Transverse colon (tissue), 4 donors: ENCODE measurements at places on chromosomes 12 and 14.

DNA sequence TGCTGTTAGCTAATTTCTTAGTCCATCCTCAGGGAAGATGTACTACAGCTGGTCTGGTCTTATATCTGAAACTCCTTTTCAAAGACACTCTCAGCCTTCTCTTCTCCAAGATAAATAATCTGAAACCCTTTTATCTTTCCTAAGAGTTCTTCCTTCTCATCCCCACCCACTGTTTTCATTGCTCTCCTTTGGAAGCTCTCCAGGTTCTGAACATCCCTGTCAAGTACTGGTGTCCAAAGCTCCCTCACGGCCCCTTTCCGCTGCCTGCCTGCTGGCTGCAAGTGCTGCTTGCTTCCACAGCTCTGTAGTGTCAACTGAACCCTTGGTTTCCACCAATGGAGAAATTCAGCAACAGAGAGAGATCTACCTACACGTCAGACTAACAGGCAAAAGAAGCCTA lies 6.6 kb upstream of the SLC6A13 start:
- peaks cover 33% of the 10 kb centered on the region for H3K27me3 ChIP-seq
- no peaks in the 10 kb centered on the region for H3K36me3 ChIP-seq
- H3K27ac ChIP-seq = no peak overlapping the region
- no peak for DNase-seq
- no peak overlapping the region for H3K4me3 ChIP-seq

- peaks cover 33% of the 10 kb centered on the region for H3K27me3 ChIP-seq
- H3K4me1 ChIP-seq = no peaks in the 10 kb centered on the region
- DNase-seq = no peak
- no peak overlapping the region for H3K4me3 ChIP-seq
- no peak overlapping the region for H3K27ac ChIP-seq
These were observed 21.2 kb upstream of the FOXJ2 start for GRCh38 chr12:8011331-8011730.

GRCh38 chr14:99716850-99717681 lies 33.0 kb downstream of the CYP46A1 start:
- no peak overlapping the region for H3K27ac ChIP-seq
- H3K4me3 ChIP-seq = no peak overlapping the region
- no peaks in the 10 kb centered on the region for H3K27me3 ChIP-seq
- no peaks in the 10 kb centered on the region for H3K4me1 ChIP-seq
- no peak for DNase-seq

DNA sequence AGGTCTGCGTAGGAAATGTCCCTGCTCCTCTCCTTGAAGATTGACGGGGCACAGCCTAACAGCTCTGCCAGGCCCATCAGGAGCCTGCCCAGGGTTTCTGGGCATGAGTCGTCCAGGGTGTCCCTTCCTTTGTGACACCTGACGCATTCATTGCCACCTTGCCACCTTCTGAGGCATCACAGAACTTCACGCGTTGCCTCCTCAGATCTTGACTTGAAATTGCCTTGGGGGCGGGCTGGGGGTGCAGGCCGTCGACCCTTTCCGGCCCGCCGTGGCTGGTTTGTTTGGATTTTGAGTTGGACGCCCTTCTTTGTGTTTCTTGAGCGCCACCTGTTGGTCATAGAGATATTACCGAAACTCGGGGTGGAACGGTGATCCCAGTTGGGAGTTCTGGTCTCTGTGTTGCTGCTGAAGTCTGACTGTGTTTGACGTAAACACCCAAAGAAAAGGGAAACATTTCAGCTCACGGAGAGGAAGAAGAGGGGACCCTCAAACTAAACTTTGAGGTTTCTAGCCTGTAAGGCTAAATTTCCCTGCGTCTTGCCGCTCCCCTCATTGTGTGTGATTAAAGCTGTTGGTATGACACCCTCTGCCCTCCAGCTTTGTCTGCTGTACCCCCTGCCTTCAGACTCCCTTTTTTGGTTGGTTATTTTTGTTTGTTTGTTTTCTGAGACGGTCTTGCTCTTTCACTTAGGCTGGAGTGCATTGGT lies 44.6 kb downstream of the MLXIP start:
- no peaks in the 10 kb centered on the region for H3K27me3 ChIP-seq
- peaks cover 73% of the 10 kb centered on the region for H3K4me1 ChIP-seq
- DNase-seq = peak; percentile 83
- peak overlapping the region; percentile 74 for H3K27ac ChIP-seq
- no peaks in the 10 kb centered on the region for H3K36me3 ChIP-seq

DNA sequence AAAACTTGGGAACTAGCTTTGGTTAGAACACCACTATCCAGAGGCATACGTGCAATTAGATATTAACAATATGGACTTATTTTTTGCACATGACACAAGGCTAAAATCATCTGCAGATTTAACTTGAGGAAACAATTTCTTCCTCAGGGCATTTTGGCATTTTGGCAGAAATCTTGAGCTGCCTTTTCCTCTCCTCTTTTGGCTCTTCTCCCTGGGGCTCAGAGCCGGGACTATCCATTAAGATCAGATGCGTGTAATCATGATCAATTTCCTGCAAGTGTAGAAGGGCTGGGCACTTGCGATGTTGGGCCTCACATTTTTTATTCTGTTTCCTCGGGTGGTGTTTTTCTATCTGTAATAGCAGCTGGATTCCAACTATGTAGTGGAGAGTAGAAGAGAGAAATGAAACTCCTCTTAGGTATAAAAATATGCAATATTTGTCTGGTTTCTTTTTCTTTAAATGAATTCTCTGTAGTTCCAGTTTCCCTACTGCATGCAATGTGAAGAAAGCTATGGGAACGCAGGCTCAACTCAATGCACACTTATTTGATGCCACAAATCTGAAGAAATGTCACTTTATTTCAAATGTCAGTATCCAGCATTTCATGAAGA lies 1010.8 kb downstream of the FLRT2 start:
- DNase-seq = no peak
- no peaks in the 10 kb centered on the region for H3K27me3 ChIP-seq
- no peaks in the 10 kb centered on the region for H3K4me1 ChIP-seq
- no peak overlapping the region for H3K27ac ChIP-seq
- no peaks in the 10 kb centered on the region for H3K36me3 ChIP-seq

DNA sequence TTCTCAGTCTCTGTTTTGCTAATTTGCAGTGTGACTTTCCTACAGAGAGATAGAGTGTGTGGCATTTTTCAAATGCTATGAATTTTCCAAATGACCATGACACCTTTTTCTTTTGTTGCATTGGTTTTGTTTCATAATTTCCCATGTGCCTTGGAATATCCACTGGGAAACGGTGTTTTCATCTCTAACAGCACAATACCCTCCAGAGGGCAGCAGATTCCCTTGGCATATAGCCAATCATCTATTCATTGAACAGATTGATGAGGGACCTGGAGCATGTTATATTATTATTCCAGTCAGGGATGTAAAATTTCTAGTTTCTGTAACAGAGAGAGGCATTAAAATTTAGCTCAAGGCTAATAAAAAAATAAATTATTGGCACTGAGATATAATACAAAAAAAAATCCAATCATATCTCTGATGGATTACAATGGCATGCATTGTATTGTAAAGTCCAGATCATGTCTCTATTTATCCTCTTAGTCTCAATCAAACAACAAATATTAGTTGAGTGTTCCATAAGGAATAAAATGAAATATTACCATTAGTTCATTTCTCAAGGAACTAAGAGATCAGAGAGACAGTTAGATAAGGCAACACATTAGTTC lies 29.6 kb upstream of the NTN4 start:
- DNase-seq = peak; percentile 41
- no peaks in the 10 kb centered on the region for H3K36me3 ChIP-seq
- no peak overlapping the region for H3K27ac ChIP-seq
- H3K4me3 ChIP-seq = no peak overlapping the region
- peaks cover 3% of the 10 kb centered on the region for H3K4me1 ChIP-seq

DNA sequence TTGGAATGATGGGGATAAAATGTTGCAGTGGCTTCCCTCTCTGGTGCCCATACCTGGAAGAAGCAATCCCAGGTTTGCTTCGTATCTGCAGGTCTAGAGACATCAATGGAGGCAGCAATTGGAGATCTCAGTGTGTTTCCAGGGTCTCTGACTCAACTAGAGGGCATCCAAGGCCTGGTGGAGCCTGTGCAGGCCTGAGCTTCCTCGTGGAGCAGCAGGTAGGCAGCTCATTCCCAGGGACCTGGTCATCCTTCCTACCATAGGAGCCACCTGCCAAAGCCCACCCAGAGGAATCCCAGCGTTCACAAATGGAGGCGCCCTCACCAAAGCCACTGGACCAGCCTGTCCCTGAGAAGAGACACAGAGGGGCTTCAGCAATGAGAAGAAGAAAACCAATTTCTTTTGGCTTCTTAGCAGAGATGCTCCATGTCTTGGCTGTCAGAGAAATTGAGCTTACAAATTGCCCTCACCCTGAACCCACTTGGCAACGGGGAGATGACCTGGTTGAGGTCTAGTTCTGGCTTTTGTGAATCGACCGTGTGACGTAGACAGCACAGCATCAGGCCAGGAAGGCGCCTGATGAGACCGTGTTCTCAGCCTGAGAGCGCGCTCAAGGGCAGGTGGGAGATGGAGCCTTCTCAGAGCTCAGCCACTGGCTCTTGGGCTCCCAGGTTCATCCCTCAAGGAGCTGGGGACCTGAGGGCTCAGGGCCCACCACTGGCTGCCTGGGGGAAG lies 283.6 kb downstream of the DPF3 start:
- no peaks in the 10 kb centered on the region for H3K27me3 ChIP-seq
- no peak overlapping the region for H3K27ac ChIP-seq
- no peaks in the 10 kb centered on the region for H3K4me1 ChIP-seq
- no peak overlapping the region for H3K4me3 ChIP-seq
- no peak for DNase-seq
- no peaks in the 10 kb centered on the region for H3K36me3 ChIP-seq

GRCh38 chr12:21526053-21526452 lies at the start of gene SPX:
SPX (plus strand) TSS chr12:21526296; CDS start chr12:21526473, 177 bp downstream.
- peak within 1 kb of the TSS; percentile 44 for H3K4me3 ChIP-seq
- H3K27ac ChIP-seq = no peak within 1 kb of the TSS
- no peak for DNase-seq
- H3K36me3 ChIP-seq = no peaks in the 10 kb centered on the region

DNA sequence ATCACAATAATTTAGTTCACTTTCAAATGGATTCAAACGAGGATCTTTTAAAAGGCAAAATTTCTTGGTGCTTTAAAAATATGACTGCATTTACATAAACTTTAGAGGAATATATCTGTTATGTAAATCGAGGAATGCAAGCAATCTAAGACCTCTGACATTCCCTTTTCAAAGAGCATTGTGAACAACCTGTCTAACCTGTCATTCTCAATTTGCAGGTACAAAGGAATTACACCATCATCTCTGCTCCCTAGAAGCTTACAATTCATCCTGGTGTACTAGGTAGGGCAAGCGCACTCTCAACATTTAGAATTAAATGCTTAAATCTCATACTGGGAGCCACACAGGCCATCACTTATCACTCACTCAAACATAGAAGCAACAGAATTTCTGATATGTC lies 35.6 kb downstream of the BMP4 start:
- H3K27ac ChIP-seq = no peak overlapping the region
- H3K27me3 ChIP-seq = no peaks in the 10 kb centered on the region
- H3K4me3 ChIP-seq = no peak overlapping the region
- H3K4me1 ChIP-seq = no peaks in the 10 kb centered on the region
- no peaks in the 10 kb centered on the region for H3K36me3 ChIP-seq

DNA sequence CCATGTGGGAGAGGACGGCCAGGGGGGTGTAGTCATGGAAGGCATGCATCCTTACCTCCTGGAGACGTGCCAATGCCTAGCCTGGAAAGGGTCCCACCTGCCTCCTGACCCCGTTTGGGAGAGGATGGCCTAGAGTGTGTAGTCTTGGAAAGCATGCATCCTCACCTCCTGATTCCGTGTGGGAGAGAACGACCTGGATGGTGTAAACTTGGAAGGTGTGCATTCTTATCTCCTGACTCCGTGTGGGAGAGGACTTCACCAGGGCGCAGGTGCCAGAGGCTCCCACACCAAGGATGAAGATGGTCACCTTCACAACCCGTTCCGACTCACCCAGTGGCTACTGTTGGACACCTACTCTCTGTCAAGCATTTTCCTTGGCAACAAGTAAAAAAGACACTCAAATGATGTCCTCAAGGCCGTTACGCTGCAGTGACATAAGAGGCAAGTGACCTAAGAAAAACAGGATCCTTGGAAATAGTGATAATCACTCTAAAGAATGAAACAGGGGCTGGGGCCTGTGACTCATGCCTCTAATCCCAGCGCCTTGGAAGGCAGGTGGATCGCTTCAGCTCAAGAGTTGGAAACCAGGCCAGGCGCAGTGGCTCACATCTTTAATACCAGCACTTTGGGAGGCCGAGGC lies 37.5 kb upstream of the FZD10 start:
- H3K27me3 ChIP-seq = no peaks in the 10 kb centered on the region
- H3K4me3 ChIP-seq = no peak overlapping the region
- H3K36me3 ChIP-seq = no peaks in the 10 kb centered on the region
- H3K4me1 ChIP-seq = no peaks in the 10 kb centered on the region
- no peak for DNase-seq

DNA sequence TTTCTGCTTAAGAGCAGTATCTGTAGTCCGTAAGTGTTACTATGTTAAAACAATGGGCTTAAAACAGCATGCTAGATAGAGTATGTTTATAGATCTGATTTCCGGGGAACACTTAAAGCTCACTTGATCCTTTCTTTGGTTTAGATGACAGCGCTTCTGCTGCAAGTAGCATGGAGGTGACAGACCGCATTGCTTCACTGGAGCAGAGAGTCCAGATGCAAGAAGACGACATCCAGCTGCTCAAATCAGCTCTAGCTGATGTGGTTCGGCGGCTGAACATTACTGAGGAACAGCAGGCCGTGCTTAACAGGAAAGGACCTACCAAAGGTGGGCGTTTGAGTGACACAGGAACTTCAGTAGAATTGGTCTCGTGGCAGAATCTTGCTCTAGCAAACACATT lies 57.5 kb downstream of the EML1 start:
- no peak overlapping the region for H3K27ac ChIP-seq
- no peaks in the 10 kb centered on the region for H3K27me3 ChIP-seq
- H3K4me1 ChIP-seq = no peaks in the 10 kb centered on the region

DNA sequence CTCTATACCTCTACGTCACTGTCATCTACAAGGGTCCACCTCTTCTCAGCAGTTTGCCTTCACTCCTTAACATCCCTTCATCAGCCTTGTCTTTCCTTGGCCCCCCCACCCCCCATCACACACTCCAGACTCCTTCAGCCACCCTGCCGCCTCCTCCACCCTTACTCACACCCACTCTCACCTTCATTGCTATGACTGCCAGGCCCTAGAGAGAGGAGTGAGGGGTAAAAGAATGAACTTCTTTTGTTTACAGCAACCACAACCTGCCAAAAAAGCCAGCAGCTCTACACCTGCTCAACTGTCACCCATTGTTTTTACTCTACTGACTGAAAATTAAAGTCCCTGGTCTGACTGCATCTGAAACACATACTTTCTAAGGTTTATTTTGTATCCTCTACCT lies 112.8 kb downstream of the DUSP6 start:
- no peaks in the 10 kb centered on the region for H3K36me3 ChIP-seq
- no peak overlapping the region for H3K27ac ChIP-seq
- no peaks in the 10 kb centered on the region for H3K4me1 ChIP-seq
- no peak for DNase-seq
- no peaks in the 10 kb centered on the region for H3K27me3 ChIP-seq

DNA sequence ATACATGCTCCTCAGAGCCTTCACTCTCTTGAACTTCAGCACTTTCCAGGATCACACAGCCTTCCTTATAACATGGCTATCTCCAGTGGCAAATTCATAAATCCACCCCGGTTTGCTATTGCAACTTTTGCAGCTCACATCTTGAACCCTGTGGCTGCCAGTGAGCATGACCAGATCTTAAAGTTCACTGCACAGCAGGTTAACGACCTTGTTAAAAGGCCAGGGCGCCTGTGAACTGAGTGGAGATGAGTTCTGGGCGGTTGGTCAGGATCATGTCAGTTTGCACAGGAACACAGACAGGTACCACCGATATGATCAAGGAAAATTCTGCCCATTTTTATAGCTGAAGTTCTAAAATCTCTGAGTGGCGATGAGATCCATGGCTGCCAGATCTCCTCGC lies 24.7 kb upstream of the LTA4H start:
- H3K27me3 ChIP-seq = no peaks in the 10 kb centered on the region
- no peak overlapping the region for H3K27ac ChIP-seq
- H3K4me3 ChIP-seq = no peak overlapping the region
- no peaks in the 10 kb centered on the region for H3K36me3 ChIP-seq
- H3K4me1 ChIP-seq = no peaks in the 10 kb centered on the region
